CD4-positive, alpha-beta T cell treated with Interleukin-21 for 1 hour (primary cell): ENCODE measurements at places on chromosomes 12 and 14.

- peak; percentile 67 for DNase-seq
Measured at GRCh38 chr12:112992541-112993398, 14.5 kb downstream of the OAS2 start.

GRCh38 chr12:119211884-119212283, 33.2 kb downstream of the HSPB8 start:
- DNase-seq = no peak

DNA sequence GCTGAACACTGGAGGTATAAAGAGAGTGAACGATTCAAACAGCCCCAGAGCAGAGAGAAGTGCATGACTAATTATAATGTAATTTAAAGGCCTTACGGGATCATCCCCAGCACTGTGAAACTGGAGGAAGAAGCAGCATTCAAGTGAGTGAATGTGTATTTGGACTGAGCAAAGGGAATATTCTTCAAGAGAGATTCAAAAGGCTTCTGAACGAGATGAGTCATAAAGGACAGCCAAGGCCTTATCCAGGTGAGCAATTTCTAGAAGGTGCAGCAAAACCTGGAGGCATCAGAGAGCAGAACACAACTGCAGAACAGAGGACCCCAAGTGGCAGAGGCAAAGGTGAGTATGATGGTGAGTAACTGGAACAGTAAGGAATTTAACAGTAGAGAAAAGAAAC, 127.2 kb downstream of the BCAT1 start:
- DNase-seq = no peak

- DNase-seq = no peak
Measured at GRCh38 chr12:53300187-53300586, 692 bp downstream of the MYG1 start.

- no peak for DNase-seq
Measured at GRCh38 chr14:89748004-89748403, 206.5 kb downstream of the EFCAB11 start.

DNA sequence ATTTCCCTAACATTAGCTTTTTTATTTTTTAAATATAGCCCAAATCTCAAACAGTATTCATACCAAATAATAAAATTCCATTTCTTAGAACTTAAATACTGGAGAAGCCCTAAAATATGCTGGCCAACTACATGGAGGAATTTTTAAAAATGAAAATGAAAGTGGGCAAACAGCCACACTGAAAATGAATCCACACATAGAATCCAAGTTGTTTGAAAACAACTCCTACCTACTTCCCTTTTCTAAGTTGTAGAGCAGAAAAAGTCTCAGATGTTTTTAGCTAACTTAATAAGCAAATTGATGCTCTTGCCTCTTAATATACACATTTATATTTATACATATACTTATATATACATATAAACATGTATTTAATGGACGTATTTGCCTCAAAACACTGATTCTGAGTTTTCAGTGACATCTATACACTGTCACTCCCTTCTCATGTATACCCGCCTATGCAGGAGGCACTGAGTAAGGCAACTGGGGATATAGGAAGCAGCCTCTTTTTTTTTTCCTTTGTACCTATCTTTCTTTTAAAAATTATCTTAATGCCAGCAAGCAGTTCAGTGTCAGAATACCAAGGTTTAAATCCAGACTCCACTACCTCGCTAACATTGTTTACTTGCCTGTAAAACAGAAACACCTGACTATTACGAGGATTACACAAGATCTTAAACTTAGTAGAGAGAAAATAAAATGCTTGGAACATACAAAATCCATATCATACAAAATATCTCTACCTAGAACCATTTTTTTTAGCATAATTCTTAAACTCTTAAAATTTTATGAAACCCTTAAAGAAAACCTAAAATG, 13.3 kb downstream of the DICER1 start:
- no peak for DNase-seq

- DNase-seq = no peak
Measured at GRCh38 chr12:92199819-92200576, 54.4 kb upstream of the BTG1 start.

- peak; percentile 58 for DNase-seq
Measured at GRCh38 chr14:34857689-34858449, 17.3 kb downstream of the BAZ1A start.

DNA sequence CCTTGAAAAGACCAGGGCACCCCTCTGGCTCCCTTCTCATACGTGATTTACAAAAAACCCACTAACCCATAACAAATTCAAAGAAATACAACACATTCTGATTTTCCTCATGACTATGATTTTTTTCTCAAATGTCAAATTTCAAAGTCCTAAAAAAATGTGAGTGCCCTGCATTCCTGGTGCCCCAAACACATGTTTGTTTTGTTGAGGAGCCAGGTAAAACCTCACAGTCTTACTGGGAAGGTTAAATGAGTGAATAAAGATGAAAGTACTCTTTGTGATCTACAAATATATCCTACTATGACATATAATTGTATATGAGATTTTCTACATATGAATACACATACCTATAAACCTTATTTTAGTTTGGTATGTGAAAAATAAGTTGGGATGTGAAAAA, 30.7 kb downstream of the TPH2 start:
- no peak for DNase-seq

- no peak for DNase-seq
Measured at GRCh38 chr14:100402631-100403030, 79.5 kb downstream of the SLC25A47 start.

DNA sequence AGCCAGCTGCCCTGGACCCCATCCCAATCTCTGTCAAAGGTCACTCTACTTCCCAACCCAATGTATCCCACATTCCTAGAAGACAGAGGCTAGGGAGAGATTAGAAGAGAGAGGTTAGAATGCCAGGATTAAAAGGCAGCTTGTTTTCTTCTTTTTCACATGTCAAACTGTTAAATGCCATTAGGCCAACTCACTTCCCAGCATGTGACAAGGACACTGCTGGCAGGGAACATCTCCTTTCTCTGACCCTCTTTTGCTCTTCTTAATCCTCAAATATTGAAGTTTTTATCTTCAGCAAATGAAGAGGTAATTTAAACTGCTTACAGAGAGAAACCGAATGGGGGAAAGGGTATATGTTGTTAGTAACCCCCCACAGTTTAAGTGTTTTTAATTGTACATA, 89.1 kb downstream of the BBS10 start:
- DNase-seq = no peak

- no peak for DNase-seq
Measured at GRCh38 chr12:56530390-56531055, 8.9 kb downstream of the RBMS2 start.

- DNase-seq = peak; percentile 63
Measured at GRCh38 chr12:47080725-47081502, 1.2 kb upstream of the AMIGO2 start.

- DNase-seq = no peak
Measured at GRCh38 chr12:67070307-67070600, 198.9 kb upstream of the CAND1 start.

- no peak for DNase-seq
Measured at GRCh38 chr12:81263072-81263471, 185.2 kb downstream of the ACSS3 start.

GRCh38 chr12:16587514-16587913, 18.4 kb downstream of the LMO3 start:
- no peak for DNase-seq

DNA sequence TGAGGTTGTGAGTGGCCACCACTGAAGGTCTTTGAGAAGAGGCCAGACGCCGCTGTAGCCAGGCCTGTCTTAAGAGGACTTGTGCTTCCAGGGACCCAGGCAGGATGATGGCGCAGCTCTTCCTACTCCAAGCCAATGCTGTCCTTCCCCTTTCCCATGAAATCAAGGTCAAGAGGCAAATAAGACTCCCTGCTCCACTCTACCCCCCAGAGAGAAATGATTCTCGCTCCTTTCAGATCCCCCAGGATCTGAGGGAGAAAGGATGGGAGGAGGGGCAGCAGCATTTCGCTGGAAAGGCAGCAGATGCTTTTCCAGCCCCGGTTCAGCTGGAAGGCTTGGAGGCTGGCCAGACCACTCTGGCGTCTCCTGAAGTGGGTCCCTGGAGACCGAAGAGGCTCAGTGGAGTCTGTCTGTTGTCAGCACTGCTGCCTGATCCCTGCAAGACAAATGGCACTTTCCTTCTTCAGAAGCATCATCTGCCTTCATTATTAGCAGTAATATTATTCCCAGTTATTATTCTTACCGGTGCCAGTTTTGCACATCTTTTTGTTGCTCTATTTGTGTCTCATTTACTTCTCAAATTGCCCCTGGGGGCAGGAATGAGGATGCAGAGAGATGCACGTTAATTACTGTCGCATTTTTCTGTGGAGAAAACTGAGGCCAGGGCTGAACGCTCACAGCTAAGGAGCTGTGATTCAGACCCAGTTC, 51.4 kb downstream of the C14orf132 start:
- DNase-seq = no peak

DNA sequence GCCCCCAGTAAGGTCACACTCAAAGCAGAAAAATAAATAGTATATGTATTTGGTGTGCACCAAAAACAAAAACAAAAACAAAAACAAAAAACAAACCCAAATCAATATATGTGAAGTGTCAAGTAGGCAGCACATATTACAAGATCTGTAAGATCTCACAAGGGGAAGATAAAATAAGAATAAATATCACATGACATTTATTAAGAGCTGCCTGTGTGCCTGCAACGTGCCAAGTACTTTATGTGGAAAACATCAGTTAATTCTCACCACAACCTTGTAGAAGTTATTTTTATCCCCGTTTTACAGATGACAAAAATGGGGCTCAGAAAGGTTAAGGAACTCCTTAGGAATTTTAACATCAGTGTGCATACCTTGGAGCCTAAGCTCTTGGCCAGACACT, 26.6 kb downstream of the TRIM9 start:
- DNase-seq = no peak

DNA sequence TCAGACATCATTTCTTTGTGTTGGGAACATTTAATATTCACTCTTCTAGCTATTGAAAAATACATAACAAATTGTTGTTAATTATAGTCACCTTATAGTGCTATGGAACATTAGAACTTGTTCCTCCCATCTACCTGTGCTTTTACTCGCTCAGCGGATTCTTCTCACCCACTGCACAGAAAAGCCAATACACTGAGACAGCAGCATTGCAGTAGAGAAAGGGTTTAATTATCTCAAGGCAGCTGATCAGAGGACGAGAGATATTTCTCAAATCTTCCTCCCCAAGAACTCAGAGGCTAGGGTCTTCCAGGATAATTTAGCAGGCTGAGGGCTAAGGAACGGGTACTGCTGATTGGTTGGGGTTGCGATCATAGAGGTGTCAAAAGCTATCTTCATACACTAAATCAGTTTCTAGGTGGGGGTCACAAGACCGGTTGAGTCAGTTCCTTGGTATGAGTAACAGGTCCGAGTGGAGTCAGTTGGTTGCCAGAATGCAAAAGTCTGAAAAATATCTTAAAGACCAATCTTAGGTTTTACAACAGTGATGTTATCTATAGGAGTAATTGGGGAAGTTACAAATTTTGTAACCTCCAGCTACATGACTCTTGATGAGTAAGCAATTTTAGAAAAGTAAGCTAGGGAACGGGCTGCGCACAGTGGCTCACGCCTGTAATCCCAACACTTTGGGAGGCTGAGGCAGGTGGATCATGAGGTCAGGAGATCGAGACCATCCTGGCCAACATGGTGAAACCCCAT, 173.1 kb downstream of the FBXL14 start:
- DNase-seq = no peak

DNA sequence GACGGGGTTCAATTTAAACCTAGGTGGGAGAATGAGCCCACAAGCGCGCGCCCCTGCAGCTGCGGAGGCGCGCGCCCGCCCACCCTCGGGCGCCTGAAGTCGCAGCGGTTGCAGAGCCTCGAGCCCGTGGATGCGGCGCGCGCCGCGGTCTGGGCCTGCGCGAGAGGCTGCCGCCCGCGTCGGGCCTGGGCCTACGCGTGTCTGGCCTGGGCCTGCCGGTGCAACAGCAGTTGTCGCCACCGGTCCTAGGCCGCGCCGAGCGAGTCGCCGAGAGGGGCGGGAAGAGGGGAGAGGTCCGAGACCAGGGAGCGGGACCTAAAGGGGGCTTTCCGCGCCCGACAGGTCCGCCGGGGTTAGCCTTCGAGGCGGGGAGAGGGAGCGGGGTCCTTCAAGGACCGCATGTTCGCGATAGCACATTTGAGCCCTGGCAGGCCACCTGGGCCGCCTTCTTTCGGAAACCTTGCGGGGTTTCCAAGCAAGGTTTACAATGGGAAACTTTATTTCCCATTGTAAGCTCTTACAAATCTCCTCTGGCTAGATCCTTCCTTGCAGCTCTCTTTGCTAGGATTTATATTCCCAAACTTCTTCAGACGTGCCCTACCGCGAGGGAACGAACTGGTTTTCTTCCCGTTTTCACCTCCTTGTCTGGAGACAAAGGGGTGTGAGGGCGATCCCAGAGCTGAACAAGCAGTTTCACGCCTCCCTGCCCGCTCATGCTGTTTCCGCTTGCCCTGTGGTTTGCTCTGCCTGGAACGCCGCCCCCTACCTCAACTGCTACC, 6.8 kb downstream of the SIX6 start:
- no peak for DNase-seq

DNA sequence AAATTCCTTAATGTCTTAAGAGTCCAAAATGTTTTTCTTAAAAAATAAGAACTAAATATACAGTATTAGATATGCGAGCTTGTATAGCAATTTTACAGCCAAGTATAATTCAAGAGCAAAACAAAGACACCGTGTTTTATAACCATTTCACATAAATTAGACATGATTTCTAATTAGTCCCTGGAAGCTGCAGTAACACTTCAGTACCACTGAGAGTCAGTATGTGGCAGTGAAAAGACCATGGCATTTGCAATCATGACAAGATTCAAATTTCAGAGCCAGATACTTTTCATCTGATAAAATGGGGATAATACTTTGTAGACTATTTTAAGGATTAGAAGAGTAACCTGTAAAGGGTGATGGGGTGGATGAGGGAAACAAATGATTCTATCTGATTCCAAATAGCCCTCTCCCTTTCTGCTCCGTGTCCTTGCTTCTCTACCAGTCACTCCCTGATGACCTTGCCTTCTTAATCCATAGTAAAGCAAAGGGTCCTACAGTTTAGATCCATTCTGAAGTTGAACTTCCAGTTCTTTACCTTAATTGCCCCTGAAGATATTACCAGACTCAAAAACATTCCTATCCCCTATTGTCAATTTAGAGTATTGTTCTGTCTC, 145.4 kb upstream of the ABCD2 start:
- peak; percentile 19 for DNase-seq

DNA sequence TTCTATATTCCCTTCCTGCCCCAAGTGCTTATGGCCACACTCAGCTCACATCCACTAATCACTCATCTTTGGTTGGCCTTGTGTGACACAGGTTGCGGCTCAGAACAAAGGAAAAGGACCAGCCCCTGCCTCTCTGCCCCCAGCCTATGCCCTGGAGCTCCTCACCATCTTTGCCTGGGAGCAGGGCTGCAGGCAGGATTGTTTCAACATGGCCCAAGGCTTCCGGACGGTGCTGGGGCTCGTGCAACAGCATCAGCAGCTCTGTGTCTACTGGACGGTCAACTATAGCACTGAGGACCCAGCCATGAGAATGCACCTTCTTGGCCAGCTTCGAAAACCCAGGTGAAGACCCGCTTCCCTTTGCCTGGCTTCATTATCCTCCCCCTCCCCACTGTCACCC, 15.8 kb upstream of the OAS2 start:
- DNase-seq = no peak

- no peak for DNase-seq
Measured at GRCh38 chr12:91988086-91988923, 157.3 kb downstream of the BTG1 start.
